ENCODE measurements at places on chromosomes 11 and 22.

DNA sequence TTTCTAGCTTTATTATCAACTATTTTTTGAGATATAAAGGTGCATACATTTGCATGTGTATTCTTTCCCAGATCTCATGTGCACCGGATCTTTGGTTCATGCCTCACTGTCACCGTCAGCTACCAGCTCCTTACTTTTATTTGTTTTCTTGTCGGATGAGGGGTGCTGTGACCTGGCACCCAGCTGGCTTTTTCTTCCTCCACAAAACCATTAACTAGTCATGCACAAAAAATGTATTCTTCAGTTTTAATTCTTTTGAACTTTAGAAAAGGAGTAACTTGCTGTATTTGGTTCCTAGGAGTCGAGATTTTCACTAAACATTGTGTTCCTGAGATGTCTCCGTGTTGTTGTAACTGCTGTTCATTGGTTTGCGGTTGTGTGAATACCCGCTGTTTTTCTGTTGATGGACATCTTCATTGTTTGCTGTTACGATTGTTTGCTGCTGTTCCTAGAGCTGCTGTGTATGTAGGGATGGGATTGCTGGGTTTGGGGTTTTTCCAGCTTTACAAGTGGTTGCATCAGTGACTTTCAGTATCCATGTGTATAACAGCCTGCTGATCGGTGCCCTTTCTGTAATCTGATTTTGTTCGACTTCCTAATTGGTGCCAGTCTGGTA, 39.4 kb downstream of the MOV10L1 start:
- no peak for DNase-seq

DNA sequence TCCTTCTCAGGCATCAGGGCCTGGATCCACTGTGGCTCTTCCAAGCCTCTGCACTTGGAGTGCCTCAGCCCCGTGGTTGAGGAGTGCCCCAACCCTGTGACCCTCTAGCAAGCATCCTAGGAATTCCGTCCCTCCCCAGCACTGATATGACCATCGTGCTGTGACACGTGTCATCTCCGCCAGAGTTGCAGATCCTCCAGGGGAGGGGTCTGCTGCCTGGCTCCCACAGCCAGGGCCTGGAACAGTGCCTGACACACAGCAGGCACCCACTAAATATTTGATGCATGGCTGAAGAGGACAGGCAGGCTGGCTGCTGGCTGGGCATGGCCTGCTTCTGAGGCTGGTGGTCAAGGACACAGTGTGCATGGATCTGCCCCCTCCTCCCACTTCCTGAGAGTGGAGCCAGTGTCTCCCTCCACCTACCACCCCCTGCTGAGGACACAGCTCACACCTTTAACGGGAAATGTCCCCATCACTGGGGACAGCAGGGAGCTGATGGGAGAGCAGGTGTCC, 1.7 kb upstream of the CD81 start:
- no peak for DNase-seq

DNA sequence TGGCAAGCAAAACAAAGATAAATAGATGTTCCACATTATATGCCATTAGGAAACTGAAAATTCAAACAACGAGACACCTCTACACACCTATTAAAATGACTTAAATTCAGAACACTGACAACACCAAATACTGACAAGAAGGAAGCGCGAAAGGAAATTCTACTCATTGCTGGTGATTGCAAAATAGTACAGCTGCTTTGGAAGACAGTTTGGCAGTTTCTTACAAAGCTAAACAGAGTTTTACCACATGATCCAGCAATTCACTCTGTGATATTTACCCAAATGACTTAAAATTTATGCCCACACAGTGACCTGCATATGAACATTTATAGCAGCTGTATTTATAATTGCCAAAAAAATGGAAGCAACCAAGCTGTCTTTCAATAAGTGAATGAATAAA, 232.6 kb downstream of the CASP12 start:
- DNase-seq: no peak

GRCh38 chr11:125404157-125404810, 91.8 kb downstream of the FEZ1 start:
- DNase-seq: no peak

GRCh38 chr11:128501632-128502549, 85.5 kb downstream of the ETS1 start:
- no peak for DNase-seq

GRCh38 chr22:49774499-49775151, 53.0 kb downstream of the BRD1 start:
- DNase-seq: no peak

GRCh38 chr11:22473586-22473985, 135.4 kb downstream of the SLC17A6 start:
- no peak for DNase-seq

DNA sequence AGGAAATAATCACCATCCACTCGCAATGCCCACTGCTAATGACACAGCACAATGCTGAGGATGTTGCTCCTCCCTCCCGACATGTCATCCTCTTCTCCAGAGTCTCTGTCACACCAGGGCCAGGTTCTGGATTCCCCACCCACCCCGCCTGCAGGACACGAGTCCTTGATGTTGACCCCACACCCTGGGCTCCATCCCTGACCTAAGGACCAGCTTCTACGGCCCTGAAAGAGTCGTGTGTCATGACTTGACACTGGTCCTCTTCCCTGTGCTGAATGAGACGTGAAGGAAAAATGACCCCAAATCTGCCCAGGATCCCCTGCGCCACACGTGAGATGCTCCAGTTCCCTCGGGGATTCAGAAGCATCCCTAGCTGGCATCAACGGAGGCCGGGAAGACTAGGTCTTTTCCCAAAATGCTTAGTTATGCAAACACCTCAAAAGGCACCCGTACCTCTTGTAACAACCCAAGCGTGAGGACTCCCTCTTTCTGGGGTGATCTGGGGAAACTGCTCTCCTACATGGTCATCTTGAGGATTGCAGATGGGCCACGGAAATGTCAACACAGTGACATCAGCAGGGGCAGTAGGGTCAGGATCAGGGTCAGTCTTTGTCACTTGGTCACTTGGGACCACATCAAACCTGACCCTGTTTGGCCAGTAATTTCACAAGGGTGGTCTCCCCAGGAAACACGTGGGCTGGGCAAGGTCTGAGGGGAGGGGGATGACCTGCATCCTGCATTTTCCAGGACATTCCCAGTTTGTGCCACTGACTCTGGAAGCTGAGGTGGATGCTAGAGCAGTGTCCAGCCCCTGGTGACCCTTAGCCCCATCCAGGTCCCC, 42.0 kb downstream of the IGLL5 start:
- no peak for DNase-seq

DNA sequence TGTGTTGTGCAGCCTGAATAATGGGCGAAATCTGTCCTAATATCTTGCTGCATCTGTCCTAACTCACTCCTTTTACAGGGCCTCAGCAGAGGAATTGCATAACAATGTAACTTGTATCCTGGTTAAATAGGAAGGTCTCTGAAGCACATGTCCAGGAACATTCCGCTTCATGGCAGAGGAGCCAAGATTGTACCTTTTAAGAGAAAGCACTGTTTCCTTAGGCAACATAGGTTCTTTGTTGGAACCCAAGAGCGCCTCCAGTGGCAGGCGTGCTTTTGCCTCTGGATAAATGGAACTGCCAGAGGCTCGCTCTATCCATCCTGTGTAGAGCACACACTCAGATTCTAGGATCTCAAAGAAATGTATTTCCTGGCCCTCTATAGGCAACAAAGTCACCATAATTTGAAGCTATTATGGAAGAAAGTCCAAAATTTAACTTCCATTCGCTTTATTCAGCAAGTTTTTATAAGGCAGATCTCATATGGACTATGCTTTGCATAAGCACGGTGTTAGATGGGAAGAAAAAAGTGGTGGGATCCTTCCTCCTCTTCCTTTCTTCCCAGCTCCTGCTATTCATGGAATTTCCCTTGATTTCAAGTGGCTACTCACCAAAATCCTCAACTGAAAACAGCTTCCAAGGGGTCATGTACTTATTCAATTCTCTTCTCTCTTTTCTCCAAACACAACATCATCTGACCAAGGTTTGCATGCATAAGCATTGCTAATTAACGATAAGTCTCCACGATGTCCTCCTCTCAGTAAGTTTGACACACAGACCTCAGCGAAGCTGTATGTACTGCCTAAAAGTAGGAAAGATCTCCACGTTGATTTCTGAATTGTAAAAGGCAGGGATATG, at the start of gene BLID:
Gene BLID, minus strand, starts transcription at position 692 of the 856 bp plus-strand sequence. Its CDS starts 293 bp downstream, at position 399.
- DNase-seq: no peak

- peak; percentile 89 for DNase-seq
Observed at GRCh38 chr11:122179961-122180834, 64.2 kb upstream of the BLID start.

DNA sequence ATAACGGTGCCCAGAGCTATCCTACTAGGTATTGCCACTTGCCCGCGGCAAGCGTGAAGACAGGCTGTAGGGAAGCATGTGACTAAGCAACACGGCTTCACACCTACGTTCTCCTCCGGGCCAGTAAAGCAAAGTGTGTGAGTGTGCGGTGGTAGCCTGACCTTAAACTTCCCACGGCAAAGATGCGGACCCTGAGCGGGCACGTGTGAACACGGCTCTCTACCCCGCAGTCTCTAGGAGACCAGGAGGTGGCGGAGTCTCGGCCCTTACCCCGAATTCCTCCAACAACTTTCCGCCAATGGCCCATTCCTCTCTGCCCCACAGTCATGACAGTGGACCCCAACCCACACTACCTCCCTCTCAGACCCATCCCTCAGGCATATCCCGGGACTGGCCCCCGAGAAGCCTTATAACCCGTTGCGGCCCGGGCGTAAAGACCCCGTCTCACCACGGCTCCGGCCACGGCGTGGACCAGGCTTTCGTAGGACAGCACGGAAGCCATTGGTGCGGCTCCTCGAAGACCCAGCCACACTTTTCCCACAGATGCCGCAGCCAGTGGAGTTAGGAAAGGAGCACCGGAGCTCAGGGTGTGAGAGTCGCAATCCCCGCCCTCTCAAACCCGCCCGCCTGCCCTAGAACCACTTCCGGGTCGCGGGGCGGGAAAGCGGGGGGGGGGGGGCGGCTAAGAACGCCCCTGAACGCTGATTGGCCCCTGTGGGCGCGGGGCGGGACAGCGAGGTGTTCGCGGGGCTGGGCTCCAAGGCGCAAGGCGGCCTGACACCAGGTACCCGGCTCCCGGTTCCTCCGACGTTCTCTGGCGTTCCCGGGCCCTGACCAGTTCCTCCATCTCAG, at the start of gene SLC25A17:
Gene SLC25A17, minus strand, starts transcription at position 600 of the 852 bp plus-strand sequence. Its CDS starts 98 bp downstream, at position 502.
- DNase-seq: no peak

All from non-pigmented ciliary epithelial cell (primary cell).